ENCODE measurements at places on chromosomes 11 and 22.
A peak's percentile ranks its signal among the peaks of the same experiment; 100 is the strongest.

- no peak for DNase-seq
Observed at GRCh38 chr11:11363674-11364073, 10.6 kb upstream of the CSNK2A3 start.

DNA sequence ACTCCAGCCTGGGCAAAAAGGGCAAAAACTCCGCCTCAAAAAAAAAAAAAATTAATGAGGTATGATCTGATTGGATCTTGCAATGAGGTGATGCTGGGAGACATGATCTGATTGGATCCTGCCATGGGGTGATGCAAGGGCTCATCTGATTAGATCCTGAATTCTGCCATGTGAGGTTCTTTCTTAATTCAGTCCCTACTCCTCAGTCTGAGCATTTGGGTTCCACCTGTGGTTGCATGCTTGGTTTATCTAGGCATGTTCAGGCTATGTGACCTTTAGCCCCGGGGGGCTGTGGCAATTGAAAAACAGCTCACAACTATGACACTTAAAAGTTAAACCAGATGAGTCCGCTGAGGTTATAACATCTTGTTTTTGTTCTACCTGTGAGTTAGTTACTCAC, 4.8 kb upstream of the TRIM6 start:
- DNase-seq, result no peak

- DNase-seq, result no peak
Observed at GRCh38 chr11:111520560-111520959, 6.0 kb downstream of the HOATZ start.

GRCh38 chr22:42138972-42139371, 8.4 kb upstream of the CYP2D6 start:
- DNase-seq, result no peak

DNA sequence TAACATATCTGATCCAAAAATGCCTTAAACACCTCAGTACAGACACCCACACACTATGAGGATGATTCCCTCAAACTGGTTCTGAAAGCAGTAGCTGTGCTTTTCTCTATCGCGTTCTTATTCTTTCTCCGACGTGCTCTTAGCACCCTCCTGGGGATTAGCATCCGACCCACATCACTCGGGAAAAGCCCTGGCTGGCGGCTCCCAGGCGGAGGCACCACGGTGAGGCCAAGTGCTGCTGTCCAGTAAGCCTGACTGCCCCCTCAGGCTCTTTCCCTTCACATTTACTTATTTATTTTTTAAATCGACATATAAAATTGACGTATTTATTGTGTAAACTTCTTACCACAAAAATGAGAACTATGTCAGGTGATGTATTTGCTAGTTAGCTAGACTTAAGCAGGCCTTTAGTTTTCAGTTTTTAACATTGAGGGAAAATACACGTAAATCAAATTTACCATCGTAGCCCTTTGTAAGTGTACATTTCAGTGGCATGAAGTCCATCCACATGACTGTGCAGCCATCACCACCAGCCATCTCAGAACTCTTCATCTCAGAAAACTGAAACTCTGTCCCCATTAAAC, 19.2 kb downstream of the TBX1 start:
- DNase-seq, result no peak

DNA sequence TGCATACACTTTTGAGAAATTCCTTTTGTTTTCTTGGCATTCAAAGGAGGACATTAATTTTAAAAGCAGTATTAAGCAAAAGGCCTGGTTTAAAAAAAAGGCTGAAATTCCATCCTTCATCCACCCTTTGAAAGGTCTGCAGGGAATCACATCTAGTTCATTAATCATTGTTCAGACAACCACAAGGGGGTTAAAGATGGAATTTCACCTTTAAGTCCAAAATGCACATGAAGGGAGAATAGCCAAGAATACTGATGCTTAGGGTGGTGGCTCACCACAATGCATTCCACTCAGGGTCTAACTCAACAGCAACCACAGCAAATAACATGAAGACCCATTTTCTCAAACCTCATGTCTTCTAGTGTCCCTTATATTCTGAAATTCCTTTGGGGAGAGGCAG, 256.9 kb downstream of the CADM1 start:
- DNase-seq, result no peak

DNA sequence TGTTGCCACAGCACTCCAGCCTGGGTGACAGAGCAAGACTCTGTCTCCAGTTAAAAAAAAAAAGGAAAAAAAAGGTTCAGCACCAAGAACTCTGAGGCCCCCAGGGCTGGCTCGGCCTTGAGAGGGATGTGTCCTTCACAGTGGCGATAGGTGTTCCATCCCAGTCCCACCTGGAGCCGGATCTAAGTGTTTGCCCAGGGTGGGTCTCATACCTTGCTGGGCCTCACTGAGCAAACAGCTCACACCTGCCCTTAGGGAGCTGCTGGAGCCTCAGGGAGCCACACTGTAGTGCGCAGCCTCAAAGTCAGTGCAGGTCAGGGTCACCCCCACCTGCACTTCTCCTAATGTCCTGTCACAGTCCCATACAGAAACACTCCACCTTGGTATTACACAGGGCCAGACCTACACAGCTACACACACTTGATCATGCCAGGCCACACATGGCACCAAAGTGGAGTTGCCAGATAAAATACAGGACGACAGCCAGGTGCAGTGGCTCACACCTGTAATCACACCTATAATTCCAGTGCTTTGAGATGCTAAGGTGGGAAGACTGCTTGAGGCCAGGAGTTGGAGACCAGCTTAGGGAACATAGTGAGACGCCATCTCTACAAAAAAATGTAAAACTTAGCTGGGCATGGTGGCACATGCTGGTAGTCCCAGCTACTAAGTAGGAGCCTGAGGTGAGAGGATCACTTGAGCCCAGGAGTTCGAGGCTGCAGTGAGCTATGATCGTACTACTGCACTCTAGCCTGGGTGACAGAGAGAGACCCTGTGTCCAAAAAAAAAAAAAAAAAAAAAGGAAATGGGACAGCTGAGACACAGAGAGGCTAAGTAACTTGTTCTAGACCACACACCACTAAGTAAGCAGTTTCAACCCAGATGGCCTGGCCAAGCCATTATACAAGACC, 7.3 kb downstream of the STARD10 start:
- DNase-seq, result no peak

- DNase-seq, result no peak
Observed at GRCh38 chr11:87535513-87535912, 497.8 kb downstream of the TMEM135 start.

DNA sequence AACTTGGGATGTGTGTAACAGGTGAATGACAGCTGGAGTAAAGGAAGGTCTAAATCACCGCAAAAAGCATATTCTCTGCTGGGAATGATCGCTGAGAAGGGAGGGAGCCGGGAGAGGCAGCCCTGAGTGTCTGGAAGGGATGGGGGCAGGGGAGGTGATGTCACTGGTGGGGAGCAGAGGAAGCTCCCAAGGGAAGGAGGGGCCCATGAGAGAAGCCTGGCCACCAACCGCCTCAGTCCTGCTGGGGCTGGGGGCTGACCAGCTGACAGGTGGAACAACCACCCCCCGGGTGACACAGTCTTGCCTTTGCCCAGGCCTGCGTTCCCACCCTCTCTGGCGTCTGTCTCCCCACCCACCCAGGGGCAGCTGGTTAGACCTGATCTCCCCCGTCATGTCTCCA, 6.0 kb upstream of the FLRT1 start:
- no peak for DNase-seq

GRCh38 chr11:101848262-101848661, 66.5 kb upstream of the CEP126 start:
- no peak for DNase-seq

- no peak for DNase-seq
Observed at GRCh38 chr11:98565311-98565710, 455.4 kb upstream of the CNTN5 start.

DNA sequence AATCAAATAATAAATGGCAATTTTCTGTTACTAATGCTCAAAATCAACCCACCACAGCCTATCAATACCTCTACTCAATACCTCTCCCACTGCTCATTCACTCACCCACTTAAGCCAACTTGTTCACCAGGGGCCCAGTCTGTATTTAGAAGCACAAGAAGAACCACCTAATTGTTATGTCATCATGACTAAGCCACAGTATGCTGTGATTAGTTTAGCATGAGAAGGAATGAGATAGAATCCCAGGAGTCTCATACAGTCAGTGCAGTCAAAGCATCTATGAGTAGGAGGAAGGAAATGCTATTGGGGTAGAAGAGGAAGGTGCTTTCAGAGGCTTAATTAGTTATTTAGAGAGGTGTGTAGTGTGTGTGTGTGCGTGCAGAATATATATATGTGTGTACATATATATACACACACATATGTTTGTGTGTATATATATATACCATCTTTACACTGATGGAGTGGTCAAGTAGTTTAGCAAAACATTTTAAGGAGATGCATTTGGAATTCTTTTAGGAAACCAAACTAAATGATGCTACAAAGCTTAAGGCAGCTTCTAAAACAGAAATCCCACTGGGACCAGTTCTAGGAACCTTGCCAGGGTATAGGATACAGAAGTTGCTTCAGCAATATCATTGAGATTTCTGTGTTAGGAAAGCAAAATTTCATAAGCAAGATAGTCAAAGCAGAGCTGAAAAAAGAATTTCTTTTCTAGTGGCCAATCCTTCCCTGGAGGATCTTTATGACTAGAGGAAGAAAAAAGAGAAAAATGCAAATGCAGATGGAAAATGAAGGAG, 27.5 kb downstream of the KCNA4 start:
- DNase-seq, result no peak

DNA sequence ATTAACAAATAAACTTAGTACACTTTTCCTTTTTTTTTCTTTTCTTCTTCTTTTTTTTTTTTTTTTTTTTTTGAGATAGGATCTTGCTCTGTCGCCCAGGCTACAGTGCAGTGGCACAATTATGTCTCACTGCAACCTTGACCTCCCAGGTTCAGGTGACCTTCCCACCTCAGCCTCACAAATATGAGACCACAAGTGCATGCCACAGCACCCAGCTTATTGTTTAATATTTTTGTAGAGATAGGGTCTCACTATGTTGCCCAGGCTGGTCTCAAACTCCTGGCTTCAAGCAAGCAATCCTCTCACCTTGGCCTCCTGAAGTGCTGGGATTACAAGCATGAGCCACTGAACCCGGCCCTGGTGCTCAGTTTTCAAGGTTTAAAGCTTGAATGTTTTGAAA, 88.9 kb downstream of the ELP4 start:
- DNase-seq, result no peak

GRCh38 chr11:45264839-45265515, 21.2 kb downstream of the SYT13 start:
- peak; percentile 41 for DNase-seq

- no peak for DNase-seq
Observed at GRCh38 chr11:94747146-94747545, 21.0 kb upstream of the AMOTL1 start.

- no peak for DNase-seq
Observed at GRCh38 chr22:38035530-38035885, 21.7 kb upstream of the PICK1 start.

GRCh38 chr22:20115691-20116375, at the start of gene RANBP1:
Gene RANBP1, plus strand, starts transcription at chr22:20116104. Its CDS starts 81 bp downstream, at chr22:20116185.
- no peak for DNase-seq

GRCh38 chr22:33873186-33873585, 47.1 kb downstream of the LARGE1 start:
- DNase-seq, result no peak

GRCh38 chr22:36638747-36639146, 64.8 kb downstream of the CACNG2 start:
- DNase-seq, result no peak

GRCh38 chr22:45869340-45869847, 107.6 kb downstream of the WNT7B start:
- DNase-seq, result no peak

DNA sequence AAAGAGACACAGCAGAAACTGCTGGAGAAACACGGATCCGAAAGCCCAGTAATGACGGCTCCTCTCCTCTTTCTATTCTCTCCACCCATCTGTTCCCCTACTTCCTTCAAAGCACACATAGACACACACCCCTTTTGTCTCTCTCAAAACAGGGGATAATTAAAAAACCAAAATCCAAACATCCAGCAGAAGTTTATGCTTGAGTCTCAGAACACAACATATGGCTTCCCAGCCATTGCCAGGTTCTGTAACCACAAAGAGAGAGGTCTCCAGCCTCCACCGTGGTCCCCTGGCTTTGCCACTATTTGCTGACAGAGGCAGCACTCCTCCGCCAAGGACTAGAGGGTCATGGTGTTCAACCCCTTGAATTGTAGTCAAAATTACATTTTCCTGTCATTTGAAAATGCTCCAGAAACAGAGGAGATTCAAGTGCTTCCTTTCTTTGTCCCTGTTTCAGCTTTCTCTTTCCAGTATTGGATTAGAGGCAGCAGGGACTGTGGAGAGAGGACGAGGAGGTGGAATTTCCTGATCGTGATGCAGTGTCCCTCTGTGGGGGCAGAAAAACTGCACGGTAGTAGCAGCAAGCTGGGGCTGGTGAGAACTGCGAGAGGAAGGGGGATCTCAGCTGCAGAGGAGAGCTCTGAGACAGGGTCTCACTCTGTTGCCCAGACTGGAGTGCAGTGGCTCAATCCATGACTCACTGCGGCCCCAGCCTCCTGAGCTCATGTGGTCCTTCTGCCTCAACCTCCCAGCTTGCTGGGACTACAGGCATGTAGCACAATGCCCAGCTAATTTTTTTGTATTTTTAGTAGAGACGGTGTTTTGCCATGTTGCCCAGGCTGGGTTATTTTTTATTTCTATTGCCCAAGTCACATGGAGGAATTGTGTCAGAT, 60.3 kb downstream of the UBASH3B start:
- no peak for DNase-seq

- no peak for DNase-seq
Observed at GRCh38 chr22:41828516-41828915, 4.4 kb upstream of the SREBF2 start.

DNA sequence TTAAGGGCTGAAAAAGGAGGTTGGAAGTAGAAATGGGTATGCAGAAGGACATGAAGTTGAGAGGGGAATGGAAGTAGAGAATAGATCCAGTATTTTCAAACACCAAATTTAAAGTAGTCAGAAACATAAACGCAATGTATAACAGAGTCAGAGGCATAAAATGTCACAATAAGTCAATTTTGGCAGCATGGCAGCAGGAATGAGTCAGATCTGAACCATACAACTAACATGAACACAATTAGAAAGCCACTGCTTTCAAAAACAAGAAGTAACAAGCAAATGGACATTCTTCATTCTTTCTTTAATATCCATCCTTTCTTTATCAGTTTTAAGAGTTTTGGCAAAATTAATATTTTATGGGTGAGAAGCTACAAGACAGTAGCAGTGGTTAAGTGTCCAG, 2.5 kb downstream of the CHORDC1 start:
- no peak for DNase-seq

DNA sequence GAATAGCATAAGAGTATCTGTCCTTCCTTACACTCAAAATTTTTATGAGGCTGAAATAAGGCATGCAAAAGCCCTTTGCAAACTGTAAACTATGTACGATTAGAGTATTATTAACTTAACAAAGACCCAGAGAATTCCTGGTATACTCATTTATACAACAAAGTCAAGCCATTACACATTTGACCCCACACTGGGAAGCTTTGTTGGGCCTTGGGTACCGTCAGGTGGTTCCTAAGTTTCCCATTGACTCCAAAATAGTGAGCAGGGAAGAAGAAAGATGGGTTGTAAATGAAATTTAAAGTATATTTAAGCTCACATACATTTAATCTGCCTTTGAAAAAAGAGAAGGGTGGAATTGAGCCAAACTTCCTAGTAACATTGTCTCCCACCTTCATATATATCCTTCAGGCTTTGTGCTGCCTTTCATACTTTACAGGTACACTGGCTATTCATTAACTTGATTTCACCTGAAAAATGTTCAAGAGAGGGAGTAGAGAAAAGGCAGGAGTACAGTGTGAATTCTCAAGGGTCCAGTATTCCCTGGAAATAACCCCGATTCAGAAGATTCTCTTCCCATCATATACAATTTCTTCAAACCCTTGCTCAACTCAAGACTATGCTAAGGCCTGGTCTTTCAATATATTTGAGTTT, 68.6 kb downstream of the SOX6 start:
- DNase-seq, result no peak

Data from GM04503 (cell line).